Renal cortical epithelial cell (primary cell): ENCODE measurements at places on chromosomes 2 and 18.

- DNase-seq: peak; percentile 6
Observed at GRCh38 chr2:146624430-146625160, 1220.2 kb upstream of the ACVR2A start.

DNA sequence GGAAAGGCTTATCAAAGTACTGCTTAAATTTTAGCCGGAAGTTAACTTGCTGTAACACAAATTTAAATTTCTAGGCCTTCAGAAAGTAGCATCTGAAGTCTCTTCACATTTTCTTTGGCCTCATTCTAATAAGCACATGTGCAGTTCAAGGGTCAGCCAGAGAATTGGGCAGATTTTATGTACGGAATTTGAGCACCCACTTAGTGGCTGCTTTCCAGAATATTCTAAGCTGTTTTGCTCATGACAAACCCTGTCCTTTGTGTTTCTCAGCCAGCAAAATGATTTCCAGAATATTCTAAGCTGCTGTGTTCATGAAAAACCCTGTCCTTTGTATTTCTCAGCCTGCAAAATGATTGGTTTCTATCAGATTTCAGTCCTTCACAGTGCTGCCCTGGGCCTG lies 225.0 kb upstream of the DOK6 start:
- DNase-seq: no peak

- DNase-seq: no peak
Observed at GRCh38 chr2:18106841-18107240, 228.4 kb downstream of the KCNS3 start.

DNA sequence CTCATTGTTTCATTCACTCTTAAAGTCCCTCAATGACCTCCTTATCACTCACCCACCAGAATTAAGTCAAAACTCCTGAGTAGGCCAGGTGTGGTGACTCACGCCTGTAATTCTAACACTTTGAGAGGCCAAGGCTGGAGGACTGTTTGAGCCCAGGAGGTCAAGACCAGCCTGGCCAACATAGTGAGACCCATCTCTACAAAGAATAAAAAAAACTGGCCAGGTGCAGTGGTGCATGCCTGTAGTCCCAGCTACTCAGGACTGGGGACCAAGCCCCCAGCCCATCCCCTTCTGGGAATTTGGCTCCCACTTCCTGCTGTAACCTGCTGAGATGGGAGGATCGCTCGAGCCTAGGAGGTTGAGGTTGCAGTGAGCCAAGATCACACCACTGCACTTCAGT lies 28.9 kb downstream of the TMEM247 start:
- DNase-seq: no peak

- peak; percentile 44 for DNase-seq
Observed at GRCh38 chr2:85266146-85267041, 61.4 kb downstream of the TGOLN2 start.

- no peak for DNase-seq
Observed at GRCh38 chr2:235489897-235490296, 3.9 kb upstream of the AGAP1 start.

GRCh38 chr2:187853381-187853791 lies 299.2 kb upstream of the TFPI start:
- DNase-seq: no peak

DNA sequence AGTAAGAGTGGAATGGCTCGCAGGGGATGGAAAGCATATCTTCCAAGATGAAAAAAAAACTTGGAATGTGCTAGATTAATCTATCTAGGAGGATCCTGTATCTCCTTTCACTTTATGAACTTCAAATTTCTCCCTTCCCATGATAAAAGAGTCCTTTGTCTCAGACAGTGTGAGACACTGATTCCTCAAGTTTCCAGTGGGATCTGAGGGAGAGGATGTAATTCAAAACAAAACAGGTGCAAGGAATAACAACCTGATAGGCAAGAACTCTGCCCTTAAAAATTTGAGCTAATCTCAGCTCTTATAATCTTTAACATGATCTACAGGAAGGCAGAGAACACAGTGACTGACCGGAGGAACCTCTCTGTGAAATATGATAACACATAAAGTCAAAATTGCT lies 162.0 kb upstream of the ZFP36L2 start:
- no peak for DNase-seq

DNA sequence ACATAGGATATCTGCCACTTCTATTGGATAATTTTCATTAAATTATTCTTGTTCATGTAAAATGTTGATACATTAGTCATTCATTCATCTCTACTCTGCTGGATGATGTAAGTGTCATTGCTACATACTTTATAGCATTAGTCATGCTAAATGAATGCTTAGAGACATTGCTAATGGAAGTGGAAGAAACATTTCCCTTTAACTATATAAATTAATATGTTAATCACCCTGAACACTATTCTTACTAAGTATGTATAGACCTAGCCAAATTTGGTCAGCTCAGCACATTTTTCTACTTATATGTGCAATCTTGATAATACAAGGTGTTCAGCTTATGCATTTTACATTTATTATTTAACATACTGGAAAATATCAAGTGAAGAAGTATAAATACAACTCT lies 160.2 kb downstream of the DPP4 start:
- DNase-seq: peak; percentile 95

DNA sequence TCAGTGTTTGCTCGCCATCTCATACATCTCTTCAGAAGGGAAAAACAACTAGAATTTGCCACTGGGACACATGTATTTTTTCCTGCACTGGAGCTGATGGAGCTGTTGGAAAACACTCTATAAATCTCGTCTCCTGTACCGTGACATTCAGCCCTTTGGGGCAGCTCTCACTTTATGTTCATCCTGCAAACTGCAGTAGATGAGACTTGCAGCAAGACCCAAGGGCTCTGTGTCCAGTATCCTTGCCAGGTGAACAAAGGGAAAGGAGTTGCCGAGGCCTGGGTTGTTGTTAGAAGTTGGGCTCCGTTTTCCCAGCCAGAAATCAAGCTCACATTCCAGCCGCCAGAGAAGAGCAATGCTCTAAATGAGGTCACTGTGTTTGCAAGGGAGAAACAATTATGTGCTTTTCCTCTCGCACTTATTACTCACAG lies 285.1 kb downstream of the SLC4A3 start:
- DNase-seq: peak; percentile 36

DNA sequence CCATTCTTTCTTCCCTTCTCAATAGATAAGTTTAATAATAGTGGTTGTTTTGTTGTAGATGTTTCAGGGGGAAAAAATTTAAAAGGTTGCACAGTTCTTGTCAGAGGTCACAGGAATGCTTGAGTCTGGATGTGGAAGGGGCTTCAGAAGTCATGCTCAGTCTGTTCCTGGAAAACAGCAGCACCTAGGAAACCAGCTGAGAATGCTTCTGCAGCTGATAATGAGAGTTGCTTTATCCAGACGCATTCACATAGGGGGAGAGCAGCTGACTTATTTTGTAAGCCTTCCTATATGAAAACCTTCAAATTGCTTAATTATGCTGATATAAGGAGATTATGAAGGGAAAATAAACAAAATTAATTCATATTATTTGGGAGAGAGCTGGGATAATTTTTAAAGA lies 235.5 kb downstream of the GULP1 start:
- no peak for DNase-seq

DNA sequence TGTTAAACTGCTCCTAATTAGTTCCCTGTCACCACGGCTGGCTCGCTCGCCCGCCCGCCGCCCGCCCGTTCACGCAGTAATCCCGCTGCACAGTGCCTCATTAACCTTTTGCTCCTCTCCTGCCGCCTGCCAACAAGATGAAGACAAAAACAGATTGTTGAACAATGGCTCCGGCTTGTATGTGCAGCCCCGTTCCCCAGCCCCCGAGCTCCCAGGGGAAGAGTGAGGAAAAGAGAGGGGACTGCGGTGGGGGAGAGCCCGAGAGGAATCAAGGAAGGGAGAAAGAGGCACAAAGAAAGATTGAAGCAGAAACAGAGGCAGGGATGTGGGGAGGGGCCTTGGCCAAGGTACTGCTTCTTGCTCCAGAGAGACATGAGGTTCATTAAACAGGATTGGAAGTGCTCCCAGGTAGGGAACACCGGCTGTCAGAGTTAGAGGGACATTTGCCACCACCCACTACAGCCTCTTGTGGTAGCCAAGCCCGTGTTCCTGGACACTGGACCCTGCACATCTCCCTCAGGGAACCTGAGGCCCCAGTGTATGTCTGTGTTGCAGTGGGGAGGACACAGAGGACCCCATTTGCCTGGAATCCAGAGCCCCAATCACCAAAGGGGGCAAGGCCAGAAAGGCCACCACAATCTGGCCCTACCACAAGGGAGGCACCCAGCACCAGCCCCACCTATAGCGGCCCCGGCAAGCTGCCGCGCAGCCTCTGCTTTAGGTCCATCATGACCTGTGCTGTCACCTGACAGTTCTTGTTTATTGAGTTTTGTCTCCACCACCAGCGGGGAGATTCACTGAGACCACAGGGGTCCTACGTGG lies 38.1 kb downstream of the EMX1 start:
- DNase-seq: no peak

- peak; percentile 63 for DNase-seq
Observed at GRCh38 chr18:24189007-24189528, 50.2 kb downstream of the CABYR start.

- DNase-seq: no peak
Observed at GRCh38 chr2:75108937-75109482, 90.3 kb downstream of the TACR1 start.

- peak; percentile 68 for DNase-seq
Observed at GRCh38 chr18:42281124-42281523, 326.1 kb downstream of the PIK3C3 start.

DNA sequence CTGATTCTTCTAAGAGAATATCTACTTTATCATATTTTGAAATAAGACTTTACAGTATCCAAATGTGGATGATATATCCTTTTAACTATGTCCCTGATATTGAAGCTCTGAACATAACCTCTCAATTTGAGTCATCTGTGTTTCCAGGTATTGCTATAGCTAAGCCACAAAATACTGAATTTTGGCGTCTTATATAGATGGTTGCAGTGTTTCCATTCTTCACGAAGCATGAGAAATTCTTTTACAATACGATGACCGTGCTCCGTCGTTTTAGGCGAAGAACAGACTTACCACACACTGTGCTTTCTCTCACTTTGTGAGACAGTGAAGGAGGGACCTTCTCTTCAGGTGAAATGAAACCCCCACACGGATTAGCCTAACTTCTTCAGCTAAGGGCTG lies 45.3 kb downstream of the LRRFIP1 start:
- DNase-seq: no peak

GRCh38 chr2:188478724-188479123 lies 187.1 kb downstream of the GULP1 start:
- peak; percentile 91 for DNase-seq

- DNase-seq: no peak
Observed at GRCh38 chr2:239225371-239225851, 175.4 kb downstream of the HDAC4 start.

GRCh38 chr2:239805043-239805329 lies 220.2 kb downstream of the NDUFA10 start:
- DNase-seq: no peak

DNA sequence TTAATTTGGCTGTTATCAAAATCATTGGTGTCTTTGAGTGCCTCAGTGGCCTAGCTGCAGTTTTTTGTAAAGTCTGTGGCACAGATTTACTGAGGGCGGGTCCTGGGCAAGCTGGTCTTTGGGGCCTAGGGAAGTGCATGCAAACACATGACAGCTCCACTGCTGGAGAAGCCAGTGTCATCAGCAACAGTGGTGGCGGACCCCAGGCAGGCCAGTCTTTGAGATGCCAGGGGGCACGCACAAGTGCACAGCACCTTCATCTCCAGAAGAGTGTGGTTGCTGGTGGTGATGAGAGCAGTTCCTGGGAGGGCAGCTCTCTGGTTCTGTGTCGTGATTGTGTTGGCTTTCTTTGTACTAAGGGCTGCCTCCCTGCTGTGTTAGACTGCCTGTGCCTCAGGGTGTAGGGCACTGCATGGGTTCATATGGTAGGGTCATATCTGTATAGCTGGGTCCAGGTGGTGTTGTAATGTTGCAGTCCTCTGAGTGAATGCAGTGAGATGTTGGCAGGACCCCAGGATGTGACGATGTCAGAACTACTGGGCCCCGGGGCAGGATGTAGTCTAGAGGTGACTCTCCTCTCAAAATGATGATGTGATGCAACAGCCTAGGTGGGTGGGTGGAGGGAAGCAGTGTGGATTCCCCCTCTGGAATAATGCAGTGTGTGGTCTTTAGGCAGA lies 646.7 kb upstream of the CDH2 start:
- DNase-seq: no peak

GRCh38 chr2:186485871-186486650 lies at the start of gene ZC3H15:
ZC3H15 (plus strand) TSS chr2:186486260; CDS start chr2:186486383, 123 bp downstream.
- peak; percentile 94 for DNase-seq

DNA sequence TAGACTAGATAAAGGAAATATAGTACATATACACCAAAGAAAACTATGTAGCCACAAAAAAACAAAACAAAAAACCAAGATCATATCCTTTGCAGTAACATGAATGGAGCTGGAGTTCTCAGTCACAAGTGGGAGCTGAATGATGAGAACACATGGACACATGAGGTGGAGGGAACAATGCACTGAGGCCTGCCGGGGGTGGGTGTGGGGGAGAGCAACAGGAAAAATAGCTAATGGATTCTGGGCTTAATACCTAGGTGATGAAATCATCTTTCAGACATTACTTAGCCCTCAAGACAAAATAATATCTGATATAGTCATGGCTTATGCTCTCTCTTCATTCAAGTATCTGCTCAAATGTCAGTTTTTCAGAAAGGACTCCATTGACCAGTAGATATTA lies 930.6 kb downstream of the LRP1B start:
- DNase-seq: no peak

DNA sequence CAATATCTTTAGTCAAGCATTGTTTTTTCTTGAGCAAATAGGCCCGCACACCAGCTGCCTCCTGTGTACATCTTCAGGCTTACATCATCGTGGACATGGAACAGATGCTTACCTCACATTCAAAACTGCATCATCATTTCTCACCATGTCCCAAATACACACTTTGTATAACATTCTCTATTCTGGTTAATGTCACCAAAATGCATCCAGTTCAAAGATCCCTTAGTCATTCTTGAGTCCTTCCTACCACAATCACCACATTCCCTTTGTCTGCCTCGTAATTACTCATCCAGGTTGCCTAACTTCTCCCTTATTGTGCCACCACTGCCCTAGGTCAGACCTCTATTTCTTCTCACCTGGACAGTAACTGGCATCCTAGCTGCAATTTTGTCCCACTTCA lies 373.7 kb upstream of the GALNT5 start:
- peak; percentile 90 for DNase-seq

DNA sequence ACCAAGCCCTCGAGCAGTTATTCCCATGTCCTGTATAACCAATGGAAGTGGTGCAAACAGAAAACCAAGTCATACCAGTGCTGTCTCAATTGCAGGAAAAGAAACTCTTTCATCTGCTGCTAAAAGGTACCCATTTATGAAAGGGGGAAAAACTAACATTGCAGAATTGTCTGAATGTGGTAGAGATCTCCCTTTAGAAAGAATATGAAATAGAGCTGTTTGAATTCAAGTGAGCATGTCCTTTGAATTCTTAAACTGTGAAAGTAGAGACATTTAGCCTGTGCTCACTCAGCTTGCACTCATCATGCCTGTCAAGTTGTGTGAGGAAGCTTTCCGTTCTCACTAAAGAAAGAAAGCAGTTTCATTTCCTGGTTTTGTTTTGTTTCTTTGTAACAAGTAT lies 87.4 kb downstream of the EML4 start:
- no peak for DNase-seq

DNA sequence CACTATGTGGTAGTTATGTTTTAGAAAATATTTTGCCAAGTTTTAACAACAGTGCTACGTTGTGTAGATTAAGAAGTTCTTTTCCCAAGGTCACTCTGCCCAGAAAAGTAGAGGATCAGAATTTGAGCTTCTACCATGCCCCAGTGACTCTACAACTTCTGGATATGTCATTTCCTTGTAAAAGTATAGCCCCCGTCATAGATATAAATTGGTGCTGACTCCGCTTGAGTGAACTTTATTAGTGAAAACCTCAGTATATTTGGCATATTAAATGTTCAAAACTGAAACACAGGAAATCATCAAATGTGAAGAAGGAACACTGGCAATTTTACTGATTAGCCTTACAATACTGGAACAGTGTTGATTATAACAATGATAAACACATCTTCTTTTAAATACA lies 256.7 kb upstream of the UBE2E3 start:
- DNase-seq: no peak
